ENCODE measurements at places on chromosomes 16 and 17.

DNA sequence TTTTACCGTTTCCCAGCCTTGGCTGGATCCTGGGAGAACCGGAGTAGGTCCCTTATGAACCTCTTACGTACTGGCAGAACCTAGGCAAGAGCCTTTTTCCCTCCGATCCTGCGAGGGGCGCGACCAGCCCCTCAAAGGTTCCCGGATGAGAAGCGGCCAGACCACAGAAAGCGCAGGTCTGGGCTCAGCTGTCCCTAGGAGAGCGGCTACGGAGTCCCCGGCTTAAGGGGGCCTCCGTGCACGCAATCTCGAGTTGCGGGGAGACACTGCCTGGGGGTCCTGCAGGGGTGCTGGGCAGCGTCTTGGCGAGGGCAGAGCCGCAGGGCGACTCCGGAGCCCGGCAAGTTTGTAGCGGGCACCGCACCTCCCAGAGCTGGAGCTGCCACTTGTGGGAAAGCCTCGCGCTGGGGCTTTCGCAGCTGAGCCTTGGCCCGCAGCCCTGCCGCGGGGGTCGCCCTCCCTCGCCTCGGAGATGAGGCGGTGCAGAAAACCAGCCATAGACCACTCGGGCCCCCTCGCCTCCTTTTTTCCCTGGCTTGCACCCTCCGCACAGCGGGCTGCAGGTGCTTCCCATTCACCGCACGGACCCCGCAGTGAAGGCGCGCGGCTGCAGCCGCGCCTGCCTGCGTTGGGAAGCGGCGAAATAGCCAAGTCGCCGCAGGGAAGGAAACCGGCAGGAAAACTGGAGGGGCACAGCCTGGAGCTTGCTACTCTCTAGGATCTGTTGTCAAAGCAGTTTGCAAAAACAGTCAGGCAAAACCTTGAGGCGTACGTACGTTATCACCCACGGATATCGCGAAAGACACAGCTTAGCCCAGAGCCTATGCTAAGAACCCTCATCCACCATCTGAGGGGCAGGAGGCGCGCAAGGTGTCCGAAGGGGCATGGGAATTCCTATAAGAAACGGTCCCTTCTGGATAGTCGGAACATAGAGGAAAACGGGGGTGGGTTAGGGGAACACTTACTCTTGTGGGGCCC, 834 bp downstream of the CDH8 start:
- DNase-seq: no peak

- DNase-seq: no peak
These were observed 13.3 kb downstream of the CRISPLD2 start for GRCh38 chr16:84833144-84833500.

DNA sequence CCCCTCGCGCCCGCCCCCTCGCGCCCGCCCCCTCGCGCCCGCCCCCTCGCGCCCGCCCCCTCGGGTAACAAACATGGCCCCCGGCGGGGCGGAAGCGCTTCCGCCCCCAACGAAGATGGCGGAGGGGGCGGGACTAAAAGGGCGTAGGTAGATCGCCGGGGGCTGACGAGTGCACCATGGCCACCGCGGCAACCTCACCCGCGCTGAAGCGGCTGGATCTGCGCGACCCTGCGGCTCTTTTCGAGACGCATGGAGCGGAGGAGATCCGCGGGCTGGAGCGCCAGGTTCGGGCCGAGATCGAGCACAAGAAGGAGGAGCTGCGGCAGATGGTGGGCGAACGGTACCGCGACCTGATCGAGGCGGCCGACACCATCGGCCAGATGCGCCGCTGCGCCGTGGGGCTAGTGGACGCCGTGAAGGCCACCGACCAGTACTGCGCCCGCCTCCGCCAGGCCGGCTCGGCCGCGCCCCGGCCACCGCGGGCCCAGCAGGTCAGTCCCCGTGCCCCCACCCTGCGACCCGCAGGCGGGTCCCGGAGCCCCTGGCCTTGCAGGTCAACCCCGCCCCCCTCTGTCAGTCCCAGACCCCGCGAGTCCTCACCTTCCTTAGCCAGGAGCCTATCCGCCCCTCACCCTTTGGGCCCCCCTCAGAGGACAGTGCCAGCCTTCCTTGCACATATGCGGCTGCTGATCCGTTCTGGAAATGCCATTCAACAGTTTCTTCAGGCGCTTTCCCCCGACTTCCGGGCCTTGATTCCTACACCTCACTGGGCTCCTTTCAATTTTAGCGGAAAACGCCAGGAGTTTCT, at the start of gene COG1:
COG1 (plus strand) TSS at position 162 of the 808 bp plus-strand sequence; CDS start at position 177, 15 bp downstream.
- DNase-seq: peak; percentile 87

GRCh38 chr17:82458179-82458884, at the start of gene NARF:
Gene NARF (plus strand): TSS chr17:82458741. CDS start chr17:82458804, 63 bp downstream.
- DNase-seq: peak; percentile 96

- DNase-seq: no peak
These were observed 27.9 kb downstream of the SMURF2 start for GRCh38 chr17:64634218-64634617.

- no peak for DNase-seq
These were observed 3.0 kb downstream of the FMNL1 start for GRCh38 chr17:45224671-45225050.

- no peak for DNase-seq
These were observed 2064.6 kb downstream of the TP53TG3F start for GRCh38 chr16:35523991-35524390.

GRCh38 chr16:57192720-57193486, 6.8 kb downstream of the RSPRY1 start:
- no peak for DNase-seq

GRCh38 chr17:78709119-78709681, 72.9 kb downstream of the CYTH1 start:
- peak; percentile 18 for DNase-seq

DNA sequence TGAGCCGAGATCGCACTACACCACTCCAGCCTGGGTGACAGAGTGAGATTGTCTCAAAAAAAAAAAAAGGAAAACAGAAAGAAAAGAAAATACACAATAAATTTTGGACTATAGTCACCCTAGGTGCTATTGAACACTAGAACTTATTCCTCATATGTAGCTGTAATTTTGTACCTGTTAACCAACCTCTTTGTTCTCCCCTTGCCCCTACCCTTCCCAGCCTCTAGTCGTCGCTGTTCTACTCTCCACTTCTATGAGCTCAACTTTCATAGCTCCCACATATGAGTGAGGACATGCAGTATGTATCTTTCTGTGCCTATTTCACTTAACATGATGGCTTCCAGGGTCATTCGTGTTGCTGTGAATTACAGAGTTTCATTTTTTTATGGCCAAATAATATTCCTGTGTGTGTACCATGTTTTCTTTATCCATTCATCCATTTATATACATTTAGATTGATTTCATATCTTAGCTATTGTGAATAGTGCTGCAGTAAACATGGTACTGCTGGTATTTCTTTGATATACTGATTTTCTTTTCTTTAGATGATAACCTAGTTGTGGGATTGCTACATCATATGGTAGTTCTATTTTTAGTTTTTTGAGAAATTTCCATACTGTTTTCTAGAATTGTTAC, 28.3 kb downstream of the VPS35L start:
- peak; percentile 8 for DNase-seq

- DNase-seq: no peak
These were observed 201.7 kb downstream of the KATNIP start for GRCh38 chr16:27751676-27752075.

- DNase-seq: no peak
These were observed 2.8 kb downstream of the ETV4 start for GRCh38 chr17:43543300-43543699.

DNA sequence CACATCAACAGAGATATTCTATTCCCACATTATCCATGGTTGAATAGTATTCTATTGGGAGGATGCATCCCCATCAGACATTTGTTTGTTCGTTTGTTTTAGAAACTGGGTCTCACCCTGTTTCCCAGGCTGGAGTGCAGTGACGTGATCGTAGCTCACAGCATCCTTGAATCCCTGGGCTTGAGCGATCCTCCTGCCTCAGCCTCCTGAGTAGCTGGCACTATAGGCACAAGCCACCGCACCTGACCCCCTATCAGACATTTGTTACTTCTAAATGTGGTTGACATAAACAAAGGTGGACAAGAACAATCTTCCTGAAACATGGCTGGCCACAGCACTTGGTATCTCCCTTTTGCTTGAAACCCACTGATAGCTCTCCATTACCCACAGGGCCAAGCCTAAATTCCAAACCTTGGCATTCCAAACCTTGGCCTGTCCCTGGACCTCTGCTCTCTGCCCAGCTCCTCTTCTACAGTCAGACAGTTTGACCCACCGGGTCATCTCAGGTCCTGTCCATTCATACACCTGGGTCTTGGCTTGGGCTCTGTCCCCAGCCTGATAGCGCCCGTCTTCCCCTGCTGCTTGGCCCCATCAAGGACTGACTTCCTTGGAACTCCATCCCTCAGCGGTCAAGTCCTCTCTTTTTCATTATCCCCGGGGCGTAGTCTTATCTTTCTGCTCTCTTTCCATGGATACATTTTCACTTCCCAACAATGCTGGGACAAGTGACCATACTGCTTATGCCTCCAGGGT, 1.5 kb upstream of the PRR29 start:
- no peak for DNase-seq

- DNase-seq: peak; percentile 58
These were observed 206.2 kb downstream of the PRKCB start for GRCh38 chr16:24041834-24042631.

- DNase-seq: no peak
These were observed 8.7 kb downstream of the C16orf87 start for GRCh38 chr16:46822270-46822669.

GRCh38 chr16:68642436-68643101, 2.5 kb upstream of the CDH3 start:
- no peak for DNase-seq

DNA sequence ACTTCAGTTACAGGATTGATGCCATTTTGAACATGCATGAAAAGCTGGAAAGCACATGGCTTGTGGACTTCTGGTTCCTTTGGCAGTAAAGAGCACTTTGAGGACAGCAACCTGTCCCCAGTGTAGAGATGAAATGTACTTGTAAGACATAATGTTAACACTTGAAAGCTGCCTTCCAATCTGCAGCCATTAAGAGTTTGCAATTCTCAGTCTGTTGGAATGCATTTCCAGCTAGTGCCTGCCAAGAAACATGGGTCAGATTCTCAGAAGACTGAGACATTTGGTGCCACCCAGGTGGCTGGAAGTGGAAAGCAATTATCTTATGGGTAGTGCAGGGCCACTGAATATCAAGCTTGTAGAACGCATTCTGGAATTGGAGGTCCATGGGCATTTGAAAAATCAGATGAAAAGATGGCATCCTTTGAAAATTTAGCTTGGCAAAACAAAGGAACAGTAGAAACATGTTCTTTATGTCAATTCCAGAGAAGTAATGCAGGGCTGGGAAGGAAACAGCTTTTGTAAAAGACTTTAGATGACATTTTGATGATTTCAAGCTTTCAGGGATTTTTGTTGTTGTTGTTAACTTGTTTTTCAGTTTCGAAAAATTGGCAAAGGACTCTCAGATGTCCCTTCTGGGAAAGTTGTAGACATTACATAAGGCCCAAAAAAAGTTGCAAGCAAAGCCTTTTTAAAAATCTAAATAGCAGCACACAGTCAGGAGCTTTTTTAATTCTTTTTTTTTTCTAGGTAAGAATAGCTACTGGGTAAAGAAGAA, 147.0 kb downstream of the ABCA8 start:
- no peak for DNase-seq

DNA sequence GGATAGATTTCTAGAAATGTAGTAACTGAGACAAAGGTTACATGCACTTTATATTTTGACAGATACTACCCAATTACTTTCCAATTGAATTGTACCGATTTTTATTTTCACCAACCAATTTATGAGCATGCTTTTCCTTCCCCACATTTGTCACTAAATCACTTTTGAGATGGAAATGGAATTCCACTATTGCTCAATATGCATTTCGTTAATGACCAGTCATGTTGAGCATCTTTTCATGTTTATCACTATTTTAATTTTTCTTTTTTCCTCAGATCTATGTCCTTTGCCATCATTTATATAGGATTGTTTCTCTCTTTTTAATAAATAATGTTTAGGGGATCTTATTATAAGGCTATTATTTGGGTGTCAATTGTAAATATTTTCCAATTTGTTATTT, 102.8 kb upstream of the SMIM36 start:
- no peak for DNase-seq

Measured in activated CD4-positive, alpha-beta T cell treated with anti-CD3 and anti-CD28 coated beads for 4 hours (primary cell).